ENCODE measurements at places on chromosomes 12 and 14.

DNA sequence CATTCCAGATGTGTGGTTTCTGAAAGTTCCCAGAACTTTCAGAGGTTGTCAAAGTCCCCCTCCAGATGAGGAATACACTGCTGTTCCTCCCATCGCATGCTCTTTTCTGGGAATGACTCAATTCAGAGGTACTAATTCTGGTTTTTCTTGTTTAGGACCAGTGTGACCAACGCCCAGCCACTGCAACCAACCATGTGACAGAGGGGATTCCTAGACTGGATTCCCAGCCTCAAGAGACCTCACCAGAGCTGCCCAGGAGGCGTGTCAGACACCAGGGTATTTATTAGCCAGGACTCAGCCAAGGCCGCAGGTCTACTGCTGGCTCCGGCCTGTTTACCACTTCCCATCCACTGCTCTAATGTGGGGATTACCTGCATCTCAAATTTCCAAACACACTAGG lies 24.2 kb downstream of the TRAFD1 start:
- DNase-seq = no peak

DNA sequence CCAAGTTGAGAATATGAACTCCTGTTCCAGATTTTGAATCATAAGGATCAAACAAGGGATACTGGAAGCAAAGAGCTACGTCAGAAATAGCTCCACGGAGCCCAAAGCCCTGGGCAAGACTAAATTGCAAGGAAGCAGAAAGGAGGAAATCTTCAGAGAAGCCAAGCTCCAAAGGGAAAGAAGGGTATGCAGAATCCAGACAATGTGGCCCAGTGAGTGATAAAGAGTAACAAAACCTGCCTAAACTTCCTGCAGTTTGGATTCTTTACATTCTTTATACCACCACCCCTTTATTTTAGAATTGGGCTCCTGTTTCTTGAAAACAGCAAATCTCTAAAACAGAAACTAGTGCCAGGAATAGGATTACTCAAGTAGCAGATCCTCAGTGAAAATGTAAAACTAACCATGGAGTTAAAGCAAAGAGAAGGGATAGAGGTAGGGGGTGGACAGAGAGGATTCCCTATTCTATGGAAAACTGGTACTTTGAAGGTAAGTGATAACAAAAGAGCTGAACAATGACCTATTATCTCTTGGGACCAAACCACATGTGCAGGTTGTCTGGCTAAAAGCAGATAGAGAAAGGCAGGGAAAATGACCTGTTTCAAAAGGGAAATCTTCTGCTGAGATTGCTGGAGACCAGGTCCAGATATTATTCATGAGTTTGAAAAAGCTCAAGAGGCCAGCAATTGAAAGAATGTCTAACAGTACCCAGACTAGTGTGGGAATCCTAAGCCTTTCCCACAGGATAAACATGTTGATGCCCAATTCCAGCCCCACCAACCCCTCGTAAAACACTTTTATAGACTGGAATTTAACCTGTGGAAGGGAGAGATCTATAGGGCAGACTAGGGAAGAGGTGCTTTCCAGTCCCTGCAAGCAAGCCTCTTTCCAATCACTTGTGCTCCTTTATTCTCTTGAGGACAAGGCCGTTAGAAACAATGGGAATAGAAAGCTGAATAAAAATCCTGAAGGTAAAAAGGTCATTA lies 24.5 kb downstream of the MBIP start:
- DNase-seq = no peak

DNA sequence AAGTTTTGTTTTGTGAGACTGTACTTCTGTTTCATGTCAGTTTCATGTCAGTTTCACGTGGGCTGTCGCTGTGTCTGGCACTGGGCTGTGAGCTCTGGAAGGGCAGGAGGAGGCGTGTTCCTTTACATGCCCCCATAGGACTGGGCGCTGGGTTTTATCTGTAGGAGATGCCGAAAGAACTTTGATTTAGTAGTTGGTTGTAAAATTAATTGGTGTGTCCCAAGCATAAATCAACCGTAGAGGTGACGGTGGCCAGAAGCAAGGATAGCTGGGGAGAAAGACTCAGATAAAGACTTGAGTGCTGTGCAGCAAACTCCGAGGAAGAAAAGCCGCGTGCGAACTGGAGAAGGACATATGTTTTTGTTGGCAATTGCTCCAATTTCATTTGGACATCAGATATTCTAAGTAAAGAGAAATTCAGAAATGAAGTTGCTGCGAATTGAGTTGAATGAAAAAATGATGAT lies 182.5 kb downstream of the VRK1 start:
- DNase-seq = no peak

GRCh38 chr14:69077841-69078240 lies 75.1 kb downstream of the DCAF5 start:
- DNase-seq = no peak

- peak; percentile 48 for DNase-seq
Measured at GRCh38 chr12:45518291-45519235, 210.9 kb upstream of the ARID2 start.

- DNase-seq = no peak
Measured at GRCh38 chr12:132146098-132146497, 1.8 kb downstream of the NOC4L start.

DNA sequence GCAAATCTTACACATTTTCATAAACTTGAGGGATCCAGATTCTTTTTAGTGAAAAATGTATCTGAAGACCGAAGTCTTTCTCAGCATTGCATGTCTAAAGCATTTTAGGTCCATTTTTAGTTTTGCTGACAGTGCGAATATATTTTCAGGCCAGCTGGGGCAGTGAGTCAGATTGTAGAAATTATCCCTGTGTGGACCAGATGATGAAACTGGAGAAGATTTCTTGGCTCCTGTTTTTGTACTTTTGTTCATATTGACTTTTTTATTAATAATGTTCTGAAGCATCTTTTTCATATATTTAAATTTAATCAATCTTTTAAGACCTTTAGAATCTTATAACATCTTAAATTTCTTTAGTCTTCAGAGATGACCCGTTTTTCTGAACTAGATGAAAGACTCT lies 173.1 kb downstream of the FLRT2 start:
- no peak for DNase-seq

DNA sequence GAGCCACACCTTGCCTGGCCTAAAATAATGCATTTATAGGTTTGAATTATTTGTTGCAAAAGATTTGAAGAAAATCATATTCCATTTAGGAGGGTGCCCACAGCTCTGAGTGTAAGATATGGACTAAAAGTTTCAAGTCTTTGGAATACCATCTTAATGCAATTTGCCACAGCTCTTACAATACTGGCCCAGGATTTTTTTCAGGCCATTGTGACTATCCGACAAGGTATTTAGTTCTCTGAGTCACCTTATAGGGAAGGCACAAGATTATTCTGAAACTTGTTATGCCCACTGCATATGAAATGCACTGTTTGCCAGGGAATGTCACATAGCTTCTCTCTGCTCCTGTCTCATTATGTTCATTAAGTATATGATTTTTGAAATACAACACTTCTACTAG lies 29.6 kb upstream of the SLC6A13 start:
- DNase-seq = no peak

DNA sequence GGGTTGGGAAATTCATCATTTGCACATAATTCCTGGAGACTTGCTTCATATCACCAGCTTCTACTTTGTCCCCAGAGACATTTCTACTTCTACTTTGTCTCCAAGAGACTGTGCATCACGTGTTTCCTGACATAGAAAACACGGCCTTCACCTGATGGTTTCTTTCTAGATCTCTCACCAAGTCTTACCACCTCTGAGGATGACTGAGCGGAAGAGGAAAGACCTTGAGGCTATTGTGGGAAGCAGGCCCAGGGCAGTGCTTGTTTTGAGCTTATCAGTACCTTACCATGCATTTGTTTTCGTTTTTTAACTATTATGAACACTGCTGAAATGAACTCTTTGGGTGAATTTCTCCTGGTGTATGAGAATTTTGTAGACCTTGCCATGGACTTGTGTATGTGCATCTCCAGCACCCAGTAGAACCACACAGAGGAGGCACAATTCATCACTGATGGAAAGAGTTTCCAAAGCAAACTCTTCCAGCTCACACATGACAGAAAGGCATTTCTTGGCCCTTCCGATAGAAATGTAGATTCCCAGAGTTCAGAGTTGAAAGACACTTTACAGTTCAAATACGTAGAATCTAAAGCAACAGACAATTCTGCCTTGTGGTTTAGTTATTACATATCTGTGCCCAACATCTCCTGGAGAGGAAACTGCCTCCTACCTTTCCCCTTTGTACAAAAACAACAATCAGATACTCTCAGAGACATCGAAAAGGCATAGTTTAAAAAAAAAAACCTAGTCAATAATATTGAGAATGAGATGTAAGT lies 434.7 kb downstream of the FUT8 start:
- DNase-seq = peak; percentile 19

GRCh38 chr14:62455446-62455845 lies 589.8 kb downstream of the KCNH5 start:
- no peak for DNase-seq

DNA sequence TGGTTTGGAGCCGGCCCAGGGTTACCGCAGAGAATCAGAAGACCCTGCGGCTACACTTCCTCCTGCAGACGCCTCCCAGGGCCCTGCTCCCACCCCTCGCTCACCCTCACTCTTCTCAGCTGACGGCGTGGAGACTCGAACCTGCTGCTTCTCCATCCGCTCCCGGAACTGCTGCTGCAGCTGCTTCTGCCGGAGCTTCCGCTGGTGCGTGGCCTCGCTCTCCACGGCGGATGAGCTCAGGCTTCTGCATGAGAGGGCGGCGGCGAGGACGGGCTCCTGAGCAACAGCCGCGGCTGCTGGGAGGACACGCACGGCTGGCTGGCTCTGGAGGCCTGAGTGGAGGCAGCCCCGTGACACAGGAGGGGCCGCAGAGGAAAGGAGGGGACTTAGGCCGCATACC lies 33.3 kb downstream of the RAD52 start:
- DNase-seq = no peak

DNA sequence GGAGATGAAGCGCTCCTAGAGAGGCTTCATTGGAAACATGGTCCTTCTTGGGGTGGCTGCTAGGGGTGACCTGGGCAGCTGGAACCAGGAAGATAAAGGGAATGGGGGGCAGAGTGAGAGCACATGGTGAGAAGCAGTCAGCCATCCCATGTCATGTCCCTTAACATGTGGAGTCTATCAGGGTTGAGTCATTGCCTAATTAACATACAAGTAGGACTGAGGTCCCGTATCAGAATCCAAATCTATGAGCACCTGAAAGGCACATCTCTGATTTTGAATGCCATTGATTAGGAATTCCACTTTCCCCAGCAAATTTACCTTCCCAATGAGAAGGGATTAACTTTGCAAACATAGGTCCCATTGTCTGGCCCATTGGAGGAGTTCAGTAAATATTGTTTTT lies 20.3 kb upstream of the PPP1R1A start:
- DNase-seq = no peak
